ENCODE measurements at places on chromosomes 16 and 17.

GRCh38 chr17:50096092-50096491, 941 bp downstream of the PDK2 start:
- no peak for DNase-seq
- H3K36me3 ChIP-seq: peaks cover 15% of the 10 kb centered on the region
- H3K4me3 ChIP-seq: peak overlapping the region; percentile 82
- H3K27me3 ChIP-seq: no peaks in the 10 kb centered on the region
- peaks cover 14% of the 10 kb centered on the region for H3K4me1 ChIP-seq

DNA sequence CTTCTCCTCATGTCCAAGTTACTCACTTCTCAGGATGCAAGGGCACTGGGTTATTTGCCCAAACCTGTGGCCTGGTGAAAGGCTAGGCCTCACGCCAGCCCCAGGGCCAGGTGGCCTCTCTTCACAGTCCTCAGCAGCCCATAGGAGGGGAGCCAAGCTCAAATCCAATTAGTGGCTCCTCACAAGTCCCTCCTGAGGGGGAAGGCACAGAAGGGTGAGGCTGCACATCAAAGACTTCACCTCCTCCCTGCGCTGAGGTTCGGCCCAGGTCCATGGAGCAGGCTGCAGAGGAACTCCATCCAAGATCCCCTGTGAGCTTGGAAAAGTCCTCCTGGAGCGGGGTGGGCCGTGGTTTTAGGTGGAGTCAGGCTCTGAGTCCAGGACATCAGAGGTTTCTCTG, 320.0 kb downstream of the FOXL1 start:
- H3K4me1 ChIP-seq: no peaks in the 10 kb centered on the region
- no peak for DNase-seq
- no peak overlapping the region for H3K4me3 ChIP-seq
- H3K36me3 ChIP-seq: no peaks in the 10 kb centered on the region
- no peaks in the 10 kb centered on the region for H3K27me3 ChIP-seq

DNA sequence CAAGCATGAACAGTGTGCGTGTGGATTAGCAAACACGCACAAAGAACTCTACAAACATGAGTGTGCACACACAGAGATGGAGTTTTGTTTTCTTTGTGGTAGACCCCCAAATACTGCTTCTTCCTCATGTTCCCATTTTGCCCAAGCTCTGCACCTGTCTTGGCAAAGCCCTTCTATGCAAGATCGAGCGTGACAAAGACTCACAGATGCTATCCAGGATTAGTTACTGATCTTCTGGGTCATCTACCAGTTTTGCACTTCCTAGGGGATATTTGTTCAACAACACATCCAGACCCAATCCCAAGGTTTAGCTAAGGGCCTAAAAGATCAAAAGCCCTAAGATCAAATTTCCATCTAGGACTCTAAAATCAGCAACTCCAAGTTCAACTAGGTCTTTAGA, 16.0 kb downstream of the LRRC36 start:
- no peaks in the 10 kb centered on the region for H3K36me3 ChIP-seq
- no peaks in the 10 kb centered on the region for H3K4me1 ChIP-seq

DNA sequence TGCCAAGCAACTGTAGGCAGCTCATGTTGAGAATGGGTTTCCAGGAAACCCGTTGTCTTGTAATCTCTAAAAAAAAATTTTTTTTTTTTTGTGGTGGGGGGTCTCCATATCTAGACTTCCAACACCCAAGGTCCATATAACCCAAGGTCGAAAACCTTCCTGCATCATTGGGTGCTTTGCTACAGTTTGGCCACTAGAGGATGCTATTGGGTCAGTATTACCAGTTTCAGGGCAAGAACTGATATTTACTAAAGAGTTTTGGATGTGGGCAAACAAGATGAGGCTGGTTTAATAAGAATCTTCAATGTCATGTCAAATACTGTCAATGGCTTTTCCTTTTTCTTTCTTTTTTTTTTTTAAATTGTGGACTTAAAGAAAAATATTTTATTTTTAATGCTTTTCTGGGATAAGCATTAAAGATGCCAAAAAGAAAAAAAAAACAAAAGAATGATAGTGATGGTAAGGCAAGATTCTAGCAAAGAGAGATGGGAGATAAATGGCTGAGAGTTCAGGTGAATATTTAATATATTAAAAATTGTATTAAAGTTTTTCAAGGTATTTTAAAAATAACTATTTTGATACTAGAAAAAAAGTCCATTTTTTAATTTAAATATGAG, 62.2 kb downstream of the DHRS7C start:
- no peak for DNase-seq
- no peak overlapping the region for H3K4me3 ChIP-seq
- no peaks in the 10 kb centered on the region for H3K4me1 ChIP-seq
- no peak overlapping the region for H3K27ac ChIP-seq
- H3K27me3 ChIP-seq: peaks cover 4% of the 10 kb centered on the region

DNA sequence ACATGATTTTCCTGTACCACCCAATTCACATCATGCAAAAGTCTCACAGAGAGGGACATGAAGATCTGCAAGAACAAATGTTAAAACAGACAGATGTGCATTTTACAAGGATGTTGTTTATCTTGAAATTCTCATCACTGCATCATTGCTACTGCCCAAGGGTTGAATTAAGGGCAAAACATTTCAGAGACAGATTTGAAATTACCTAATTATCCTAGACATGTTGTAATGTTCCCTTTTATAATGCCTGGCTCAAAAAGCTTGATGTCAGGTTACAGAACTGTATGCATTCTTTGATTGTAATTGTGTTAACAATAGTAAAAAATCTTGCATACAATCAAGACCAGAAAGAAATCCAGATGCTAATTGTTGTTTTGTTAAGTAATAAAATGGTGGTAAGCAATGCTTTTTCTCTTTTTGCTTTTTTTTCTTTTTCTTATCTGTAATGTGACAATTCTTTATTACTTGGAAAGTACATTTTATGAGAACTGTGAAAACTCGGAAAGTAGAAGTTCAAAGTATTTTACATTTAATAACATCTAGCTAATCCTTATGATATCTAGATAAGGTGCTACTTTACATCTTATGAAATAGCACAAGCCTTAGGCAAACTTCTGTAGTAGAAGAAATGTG, 3.6 kb upstream of the DUSP14 start:
- DNase-seq: no peak
- H3K4me1 ChIP-seq: peaks cover 8% of the 10 kb centered on the region
- no peak overlapping the region for H3K27ac ChIP-seq
- no peaks in the 10 kb centered on the region for H3K27me3 ChIP-seq
- no peak overlapping the region for H3K4me3 ChIP-seq

GRCh38 chr16:78333808-78334207, 234.4 kb downstream of the WWOX start:
- H3K4me1 ChIP-seq: no peaks in the 10 kb centered on the region
- H3K36me3 ChIP-seq: no peaks in the 10 kb centered on the region
- DNase-seq: no peak
- H3K4me3 ChIP-seq: no peak overlapping the region

All from effector memory CD4-positive, alpha-beta T cell (primary cell).